ENCODE measurements at places on chromosomes 2 and 18. TPM values are rescaled to one million over a fixed set of nuclear protein-coding genes. Genes with fewer than 3 reads are reported as not detected.

OSBPL6 gene
- total RNA-seq = 15.9 TPM

ADGRF3 gene
- total RNA-seq = 0.18 TPM

GRP gene
- not detected for total RNA-seq

DNA sequence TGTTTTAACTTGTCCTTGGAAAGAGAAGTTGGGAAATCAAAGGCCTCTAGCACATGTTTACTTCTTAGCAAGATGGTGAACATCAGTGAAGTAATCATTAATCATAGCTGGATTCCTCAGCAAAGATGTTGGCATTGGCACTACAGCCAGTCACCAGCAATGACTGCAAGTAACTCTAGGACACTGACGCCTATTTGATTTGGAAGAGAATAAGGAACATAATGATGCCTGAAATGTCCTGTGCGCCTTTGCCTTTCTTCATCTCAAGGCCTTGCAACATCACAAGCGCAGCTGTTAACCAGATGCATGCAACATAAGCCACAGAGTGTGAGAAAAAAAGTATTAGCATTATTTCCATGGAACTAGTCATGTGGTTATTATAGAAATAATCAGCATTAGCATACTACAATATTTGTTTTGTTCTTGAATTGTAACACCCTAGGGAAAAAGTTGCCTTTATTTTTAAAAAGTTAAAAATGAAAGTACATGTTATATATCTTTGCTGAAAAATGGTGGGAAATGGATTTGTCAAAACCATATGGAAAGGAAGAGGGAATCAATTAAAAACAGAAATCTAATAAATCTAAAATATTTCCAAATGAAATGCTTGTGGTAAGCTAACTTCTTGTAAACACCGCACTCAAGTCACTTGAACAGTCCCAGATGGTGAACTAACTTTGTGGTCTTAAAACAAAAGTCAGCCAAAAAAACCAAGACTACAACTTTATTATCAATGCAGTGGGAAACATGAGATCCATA is 55.6 kb downstream of the THADA start:
- no peak for DNase-seq

GRCh38 chr18:22268641-22269128 is 99.3 kb downstream of the GATA6 start:
- no peak for DNase-seq

DNA sequence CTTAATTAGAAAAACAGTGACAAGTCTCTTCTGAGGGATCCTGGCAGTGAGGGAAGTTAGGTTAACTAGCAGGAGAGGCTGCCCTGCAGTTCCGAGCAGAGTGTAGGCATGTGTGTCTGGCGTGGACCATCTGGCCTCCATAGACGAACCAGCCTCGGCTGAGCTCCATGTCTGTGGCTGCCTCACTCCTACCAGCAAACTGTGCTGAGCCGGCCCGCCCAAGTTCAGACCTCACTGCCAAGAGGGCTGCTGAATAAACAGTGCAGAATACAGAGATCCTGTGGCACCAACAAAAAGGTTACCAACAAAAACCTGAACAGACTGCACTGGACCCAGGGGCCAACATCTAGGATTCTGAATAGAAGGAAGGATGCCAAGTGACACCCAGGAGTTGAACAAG is 27.3 kb downstream of the INO80C start:
- DNase-seq = peak; percentile 70

- DNase-seq = no peak
Measured at GRCh38 chr2:62569907-62570841, 64.2 kb upstream of the TMEM17 start.

- DNase-seq = no peak
Measured at GRCh38 chr2:151374436-151374835, 17.0 kb downstream of the TNFAIP6 start.

DNA sequence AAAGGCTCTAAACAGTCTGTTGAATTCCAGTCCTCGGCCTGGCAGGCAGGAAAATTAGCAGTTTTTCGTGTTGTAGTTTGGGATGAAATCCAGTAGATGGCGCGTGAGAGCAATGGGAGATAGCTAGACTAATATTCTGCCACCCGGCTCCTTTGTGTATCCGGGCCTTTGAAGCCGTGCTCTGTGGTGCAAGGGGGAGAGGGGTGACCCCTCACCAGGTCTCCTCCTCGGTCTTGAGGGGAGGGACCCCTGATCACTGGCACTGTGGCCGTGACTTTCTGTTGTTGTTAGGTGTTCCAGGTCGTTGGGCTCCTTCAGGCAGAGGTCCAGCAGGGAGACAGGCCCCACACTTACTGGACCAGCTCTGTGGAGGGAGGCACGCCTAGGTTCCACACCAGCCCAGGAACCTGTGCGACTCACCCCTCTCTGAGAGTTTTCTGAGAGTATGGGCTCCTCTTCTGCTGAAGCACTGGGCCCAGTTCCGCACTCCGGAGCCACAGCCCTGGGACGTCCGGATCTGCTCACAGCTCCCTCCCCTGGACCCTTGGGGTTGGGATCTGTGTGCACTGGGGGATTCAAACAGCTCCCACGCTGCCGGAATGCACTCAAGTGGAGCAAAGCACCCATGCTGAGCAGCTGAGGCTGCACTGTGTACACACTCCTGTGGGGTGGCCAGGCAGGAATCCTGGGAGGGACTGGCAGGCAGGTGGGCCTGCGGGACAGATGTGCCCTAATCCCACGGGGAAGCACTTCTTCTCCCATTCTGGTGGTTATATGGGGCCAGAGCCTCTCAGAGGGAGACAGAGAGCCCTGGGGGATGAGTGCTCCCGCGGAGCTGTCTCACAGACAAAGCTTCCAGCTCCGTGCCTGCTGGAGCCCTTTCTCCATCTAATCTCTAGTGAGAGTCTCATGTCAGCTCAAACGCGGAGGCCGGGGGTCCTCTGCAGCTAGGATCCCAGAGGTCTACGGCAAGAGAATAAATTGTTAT is 8.8 kb downstream of the GKN2 start:
- DNase-seq = peak; percentile 22

LAMA1 gene
- 46.9 TPM for total RNA-seq

DNA sequence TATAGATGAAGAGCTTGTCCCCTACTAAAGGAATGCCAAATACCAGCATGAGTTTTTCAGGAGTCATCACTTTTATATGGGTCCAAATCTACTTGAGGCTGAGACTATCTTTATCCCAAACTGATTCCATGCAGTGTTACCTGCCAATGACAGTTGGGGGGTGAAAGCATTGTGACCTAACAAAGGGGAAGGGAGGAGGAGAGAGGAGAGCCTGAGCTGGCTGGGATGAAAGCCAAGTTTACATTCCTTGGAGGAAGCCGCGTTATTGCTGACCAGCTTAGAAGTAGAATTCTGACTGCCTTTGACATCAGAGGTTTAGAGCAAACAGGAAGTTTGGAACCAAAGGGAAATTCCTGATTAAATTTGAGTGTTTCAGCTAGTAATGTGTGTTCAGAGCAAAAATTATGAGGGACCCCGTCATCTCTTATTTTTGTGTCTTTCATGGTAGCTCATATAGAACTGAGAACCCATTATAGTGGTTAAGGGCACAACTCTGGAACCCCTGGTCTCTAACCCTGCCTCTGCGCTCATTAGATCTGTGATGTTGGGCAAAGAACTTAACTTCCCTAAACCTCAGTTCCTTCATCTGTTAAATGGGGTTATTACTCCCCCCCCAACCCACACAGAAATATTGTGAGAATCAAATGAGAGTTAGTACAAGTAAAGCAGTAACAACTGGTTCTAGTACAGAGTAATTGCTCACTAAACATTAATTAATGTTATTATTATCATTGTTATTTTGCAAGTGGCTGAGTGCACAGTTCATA is 199.3 kb upstream of the EPAS1 start:
- peak; percentile 29 for DNase-seq

CRYBA2 gene
- not detected for total RNA-seq

SERPINB11 gene
- total RNA-seq = not detected

PDCD1 gene
- total RNA-seq = not detected

GRCh38 chr2:138112536-138112935 is 148.3 kb downstream of the HNMT start:
- no peak for DNase-seq

DCC gene
- 66.4 TPM for total RNA-seq

DNA sequence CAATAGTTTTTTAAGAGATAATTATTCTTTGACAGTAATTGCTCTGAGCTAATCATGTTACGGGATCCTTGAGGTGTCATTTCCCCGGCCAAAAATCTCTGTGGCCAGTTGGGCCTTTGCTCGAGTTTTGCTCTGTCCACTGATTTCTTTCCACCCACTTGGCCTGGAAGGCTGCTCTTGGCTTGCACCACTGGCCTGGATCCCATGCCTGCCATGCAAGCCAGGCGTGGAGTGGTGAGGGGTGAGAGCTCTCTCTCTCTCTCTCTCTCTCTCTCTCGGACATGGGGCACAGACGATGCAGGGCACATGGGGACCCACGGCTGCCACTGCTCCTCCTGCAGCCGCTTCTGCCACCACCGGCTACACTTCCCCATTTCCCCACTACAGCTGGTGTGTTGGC is 853.0 kb upstream of the GCFC2 start:
- no peak for DNase-seq

SERPINB10 gene
- total RNA-seq = not detected

AGBL5 gene
- 20.1 TPM for total RNA-seq

GRCh38 chr18:11587846-11588245 is 21.6 kb upstream of the SLC35G4 start:
- DNase-seq = no peak

GRCh38 chr18:35466815-35467623 is 30.7 kb downstream of the INO80C start:
- DNase-seq = no peak

DNA sequence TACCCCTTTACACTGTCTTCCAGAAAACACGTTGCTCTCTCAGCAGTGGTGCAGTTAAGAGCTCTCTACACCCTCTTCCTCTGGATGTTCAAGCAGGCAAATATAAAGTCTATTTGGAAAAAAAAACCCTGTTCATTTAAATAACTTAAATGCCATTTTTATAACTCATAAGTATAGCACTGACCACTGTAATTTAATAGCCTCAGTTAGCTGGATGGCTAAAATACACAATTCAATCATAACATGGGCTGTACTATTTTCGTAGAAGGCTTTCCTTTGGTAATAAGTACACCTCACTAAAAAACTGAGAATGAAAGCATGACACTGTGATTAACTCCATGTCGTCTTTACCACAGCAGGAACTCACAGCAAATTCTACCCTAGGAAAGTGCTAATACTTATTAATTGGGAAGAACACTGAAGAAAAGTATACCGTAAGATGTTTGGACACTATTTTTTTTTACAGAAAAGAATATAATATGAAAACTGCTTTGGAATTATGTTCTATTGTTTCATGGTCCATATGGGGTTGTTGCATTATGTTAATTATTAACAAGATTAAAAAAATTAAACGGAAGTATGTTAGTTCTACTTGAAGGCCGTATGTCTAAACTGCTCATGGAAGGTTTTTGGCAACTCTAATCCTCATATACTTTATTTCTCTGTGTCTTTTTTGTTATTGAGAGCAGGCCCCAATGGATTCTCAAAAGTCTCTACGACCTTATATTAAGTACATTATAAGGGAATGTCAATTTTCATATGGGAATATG is 269.1 kb downstream of the ZNF385B start:
- no peak for DNase-seq

LOXHD1 gene
- 0.18 TPM for total RNA-seq

Data from cerebellum (tissue), 4 donors.